Hepatic stellate cell (primary cell): ENCODE measurements at places on chromosomes 7 and 10.

- no peak for DNase-seq
Measured at GRCh38 chr7:151774951-151775350, 102.0 kb downstream of the PRKAG2 start.

DNA sequence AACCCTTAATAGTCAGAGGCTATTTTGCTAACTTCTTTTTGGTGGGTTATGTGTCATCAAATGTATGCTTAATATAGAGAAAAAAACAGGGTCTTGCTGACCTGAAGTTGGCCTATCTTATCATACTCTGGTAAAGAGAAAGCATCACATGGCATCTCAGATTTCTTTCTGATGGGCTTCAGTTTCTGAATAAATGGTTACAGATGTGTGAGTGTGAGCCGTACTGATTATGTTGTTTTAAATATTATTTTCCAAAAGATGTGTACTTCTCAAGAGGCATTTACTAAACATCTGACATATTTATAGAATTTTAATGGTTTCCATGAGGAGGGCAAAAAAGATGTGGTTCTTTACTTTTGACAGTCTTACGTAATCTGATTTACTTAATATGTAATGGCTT is 28.4 kb downstream of the BBS9 start:
- no peak for DNase-seq

- peak; percentile 9 for DNase-seq
Measured at GRCh38 chr10:91360461-91360860, 49.7 kb upstream of the HECTD2 start.

- no peak for DNase-seq
Measured at GRCh38 chr10:98286419-98286818, 18.4 kb upstream of the LOXL4 start.

DNA sequence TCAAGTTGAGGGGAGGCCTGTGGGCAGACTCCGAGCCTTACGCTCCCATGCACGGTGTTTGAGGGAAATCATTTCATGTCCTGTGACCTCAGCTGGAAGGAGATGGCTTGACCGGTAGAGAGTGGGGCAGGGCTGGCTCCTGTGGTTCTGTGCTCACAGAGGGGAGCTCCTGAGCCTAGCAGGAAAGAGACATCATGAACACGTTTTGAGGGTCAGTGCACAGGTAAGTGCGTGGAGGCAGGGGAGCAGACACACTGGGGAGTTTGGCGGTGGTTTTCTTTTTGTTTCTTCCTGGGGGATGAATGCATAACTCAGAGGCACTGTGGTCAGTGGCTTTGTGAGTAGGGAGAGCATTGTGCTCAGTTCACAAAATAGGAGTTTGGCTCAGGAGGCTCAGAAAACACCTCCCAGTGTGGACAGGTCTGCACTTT is 22.5 kb downstream of the ADCY1 start:
- no peak for DNase-seq

GRCh38 chr7:148927123-148928045 is 43.3 kb upstream of the EZH2 start:
- no peak for DNase-seq

- DNase-seq: no peak
Measured at GRCh38 chr10:58857251-58857805, 319.1 kb upstream of the PHYHIPL start.

DNA sequence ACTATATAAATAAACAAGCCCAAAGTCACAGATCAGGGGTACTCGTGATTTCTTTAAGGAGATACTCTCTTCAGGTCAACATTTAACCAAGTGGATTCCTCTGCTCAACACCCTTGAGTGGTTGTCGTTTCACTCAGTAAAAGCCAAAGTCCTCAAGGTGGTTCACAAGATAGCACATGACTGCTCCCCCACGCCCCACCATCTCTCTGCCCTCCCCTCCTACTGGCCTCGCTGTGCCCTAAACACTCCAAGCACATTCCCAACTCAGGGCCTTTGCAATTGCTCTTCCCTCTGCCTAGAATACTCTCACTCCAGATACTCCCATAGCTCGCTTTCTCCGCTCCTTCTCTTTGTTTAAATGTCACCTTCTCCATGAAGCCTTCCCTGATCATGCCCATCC is 72.1 kb upstream of the FHIP2A start:
- DNase-seq: no peak

- DNase-seq: no peak
Measured at GRCh38 chr10:48465860-48466521, 138.9 kb downstream of the ARHGAP22 start.

GRCh38 chr7:140619176-140619575 is 21.4 kb downstream of the DENND2A start:
- no peak for DNase-seq

- no peak for DNase-seq
Measured at GRCh38 chr10:85645053-85645452, 721.5 kb downstream of the GRID1 start.

DNA sequence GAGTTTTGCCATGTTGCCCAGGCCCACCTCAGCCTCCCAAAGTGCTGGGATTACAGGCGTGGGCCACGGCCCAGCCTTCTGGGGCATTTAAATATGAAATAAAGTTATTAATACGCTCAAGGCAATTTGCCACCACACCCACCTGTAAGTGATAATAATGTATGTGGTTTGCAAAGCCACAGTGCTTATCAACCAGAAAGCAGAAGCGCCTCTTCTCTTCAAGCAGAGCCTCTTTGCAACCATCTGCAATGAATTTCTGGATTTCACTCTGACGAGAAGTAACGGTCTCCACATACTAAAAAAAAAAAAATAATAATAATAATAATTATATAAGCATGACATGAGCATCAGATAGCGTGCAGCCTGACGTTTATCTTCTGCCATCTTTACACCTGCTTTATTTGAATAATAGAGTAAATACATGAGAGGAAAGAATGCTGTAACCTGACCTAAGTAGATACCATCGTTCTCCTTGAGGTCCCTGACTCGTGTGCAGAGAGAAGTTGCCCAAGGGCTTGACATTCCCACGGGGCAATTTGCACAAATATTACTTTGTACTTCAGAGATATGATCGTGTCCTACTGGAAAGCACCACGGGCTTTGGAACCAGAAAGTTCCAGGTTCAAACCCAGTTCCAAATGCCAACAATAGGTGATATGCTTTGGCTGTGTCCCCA is 34.0 kb downstream of the BRI3 start:
- no peak for DNase-seq

DNA sequence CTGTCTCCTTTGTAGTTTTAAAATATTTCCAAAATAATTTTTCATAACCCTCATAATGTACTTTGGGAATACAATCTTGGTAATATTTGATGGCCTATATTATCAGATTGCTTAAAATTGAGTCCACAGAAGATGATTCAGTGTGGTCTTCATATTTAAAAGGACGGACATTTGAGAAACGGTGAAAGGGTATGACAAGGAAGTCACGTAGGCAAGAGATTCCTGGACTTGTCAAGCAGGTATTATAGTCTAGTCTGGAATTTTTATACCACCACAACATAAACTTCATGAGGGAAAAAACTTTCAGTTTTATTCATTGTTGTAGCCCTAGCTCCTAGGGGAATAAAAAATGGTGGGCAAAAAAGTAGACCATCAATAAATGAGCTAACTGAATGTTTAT is 82.3 kb downstream of the KMT2E start:
- DNase-seq: no peak

GRCh38 chr10:90579602-90580242 is 278.1 kb downstream of the HTR7 start:
- peak; percentile 3 for DNase-seq

GRCh38 chr10:43315535-43316207 is 48.8 kb upstream of the RASGEF1A start:
- no peak for DNase-seq

GRCh38 chr10:127243490-127244272 is 47.3 kb upstream of the INSYN2A start:
- DNase-seq: peak; percentile 27

GRCh38 chr10:110845192-110845755 is 26.5 kb upstream of the PDCD4 start:
- DNase-seq: no peak

DNA sequence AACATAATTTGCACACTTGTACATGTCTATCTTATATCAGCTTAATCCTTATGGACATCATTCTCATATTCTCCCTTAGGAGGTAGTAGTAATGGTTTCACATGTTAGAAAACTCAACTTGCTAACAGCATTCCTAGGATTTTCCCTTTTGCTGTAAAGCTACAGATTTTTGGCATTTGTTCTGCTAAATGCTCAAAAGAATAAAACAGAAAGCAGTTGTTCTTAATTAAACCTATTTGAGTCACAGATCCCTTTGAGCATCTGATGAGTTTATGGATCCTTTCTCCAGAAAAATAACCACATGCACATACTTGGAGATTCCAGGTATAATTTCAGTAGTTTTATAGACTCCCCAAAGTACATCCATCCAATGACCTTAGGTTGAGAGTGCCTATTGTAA is 122.9 kb upstream of the BET1 start:
- DNase-seq: no peak
